ENCODE measurements at places on chromosomes 2 and 18.

GRCh38 chr2:220277445-220277975 lies 650.1 kb downstream of the SLC4A3 start:
- no peak for DNase-seq

- no peak for DNase-seq
These were observed 1491.2 kb downstream of the LRP1B start for GRCh38 chr2:140639628-140640027.

DNA sequence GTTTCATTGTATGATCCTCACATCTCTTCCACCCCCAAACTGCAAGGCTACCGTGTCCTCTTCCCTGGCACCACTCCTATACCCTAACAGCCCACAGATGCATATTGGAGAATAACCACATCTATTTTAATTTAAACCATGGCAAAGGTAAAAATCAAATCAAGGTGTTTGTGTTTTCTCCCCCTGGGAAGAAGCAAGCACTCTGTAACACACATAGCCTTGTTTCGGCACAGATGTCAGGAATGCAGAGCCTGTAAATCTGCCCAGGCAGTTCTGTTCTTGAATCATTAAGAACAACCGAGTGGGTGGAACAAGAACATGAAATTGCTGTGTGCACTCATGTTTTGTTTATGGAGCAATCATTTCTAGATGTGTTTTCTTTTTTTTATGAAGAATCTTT lies 6.8 kb upstream of the COX7A2L start:
- no peak for DNase-seq

DNA sequence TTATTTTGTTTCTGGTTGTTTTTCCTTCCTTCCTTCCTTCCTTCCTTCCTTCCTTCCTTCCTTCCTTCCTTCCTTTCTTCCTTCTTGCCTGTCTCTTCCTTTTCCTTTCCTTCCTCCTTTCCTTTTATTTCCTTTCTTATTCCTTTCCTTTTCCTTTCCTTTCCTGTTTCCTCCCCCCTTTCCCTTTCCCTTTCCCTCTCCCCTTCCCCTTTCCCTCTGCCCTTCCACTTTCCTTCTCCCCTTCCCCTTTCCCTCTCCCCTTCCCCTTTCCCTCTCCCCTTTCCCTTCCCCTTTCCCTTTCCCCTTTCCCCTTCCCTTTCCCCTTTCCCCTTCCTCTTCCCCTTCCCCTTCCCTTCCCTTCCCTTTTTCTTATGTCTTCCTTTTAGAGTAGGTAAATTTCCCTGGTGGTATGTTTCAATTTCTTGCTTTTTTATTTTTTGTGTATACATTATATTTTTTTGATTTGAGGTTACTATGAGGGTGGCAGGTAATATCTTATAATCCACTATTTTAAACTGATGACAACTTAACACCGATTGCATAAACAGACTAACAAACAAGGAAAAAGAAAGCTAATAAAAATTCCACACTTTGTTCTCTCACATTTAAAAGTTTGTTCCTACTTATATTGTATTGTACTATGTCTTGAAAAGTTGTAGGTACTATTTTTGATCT lies 311.0 kb upstream of the FSHR start:
- no peak for DNase-seq

GRCh38 chr2:30702694-30703093 lies 104.6 kb downstream of the CAPN13 start:
- DNase-seq = no peak

DNA sequence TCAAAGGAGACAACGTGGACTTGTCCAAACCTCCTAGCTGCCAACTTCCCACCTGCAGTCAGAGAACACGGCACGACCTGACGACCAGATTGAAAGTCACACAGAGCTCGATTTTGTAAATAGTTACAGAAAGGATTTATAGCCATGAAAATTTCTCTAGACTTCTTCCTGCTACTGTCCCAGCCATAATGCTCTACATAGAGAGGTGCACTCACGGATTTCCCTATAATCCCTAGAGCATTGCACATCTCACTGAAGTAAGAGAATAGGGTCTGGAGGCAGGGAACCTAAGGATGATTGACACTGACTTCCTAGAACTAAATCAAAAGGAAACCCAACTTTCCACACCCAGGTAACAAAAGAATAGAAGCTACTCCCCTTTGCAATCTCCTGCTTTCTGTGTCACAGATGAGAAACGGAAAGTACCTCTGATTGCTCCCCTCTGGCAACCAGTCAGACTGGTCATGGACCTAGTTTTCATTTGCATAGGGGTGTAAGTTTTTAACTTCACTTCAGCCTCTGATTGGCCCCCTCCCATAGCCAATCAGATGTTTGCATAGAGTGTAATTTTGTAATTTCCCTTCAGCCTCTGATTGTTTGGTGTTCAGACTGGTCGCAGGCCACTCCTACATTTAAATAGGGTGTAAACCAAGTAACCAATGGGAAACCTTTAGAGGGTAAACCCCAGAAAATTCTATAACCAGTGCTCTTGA lies 58.6 kb upstream of the FBXO11 start:
- no peak for DNase-seq

DNA sequence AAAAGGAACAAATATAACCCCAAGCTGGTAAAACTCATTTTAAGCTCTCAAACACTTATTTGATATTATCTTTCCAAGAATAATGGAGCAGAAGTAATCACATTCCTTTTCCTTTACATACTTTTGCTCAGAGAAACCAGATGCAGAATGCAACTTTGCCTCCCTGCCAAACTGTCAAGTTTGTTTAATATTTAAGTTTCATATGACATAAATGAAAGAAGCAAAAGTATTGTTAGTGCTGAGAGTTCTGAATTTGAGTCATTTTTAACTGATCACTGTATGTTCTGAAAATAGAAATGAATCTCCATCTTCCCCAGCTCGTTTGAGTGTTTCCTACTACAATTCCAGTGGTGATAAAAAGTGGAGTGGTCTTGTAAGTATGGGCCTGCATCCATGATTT lies 423.4 kb downstream of the PID1 start:
- no peak for DNase-seq

DNA sequence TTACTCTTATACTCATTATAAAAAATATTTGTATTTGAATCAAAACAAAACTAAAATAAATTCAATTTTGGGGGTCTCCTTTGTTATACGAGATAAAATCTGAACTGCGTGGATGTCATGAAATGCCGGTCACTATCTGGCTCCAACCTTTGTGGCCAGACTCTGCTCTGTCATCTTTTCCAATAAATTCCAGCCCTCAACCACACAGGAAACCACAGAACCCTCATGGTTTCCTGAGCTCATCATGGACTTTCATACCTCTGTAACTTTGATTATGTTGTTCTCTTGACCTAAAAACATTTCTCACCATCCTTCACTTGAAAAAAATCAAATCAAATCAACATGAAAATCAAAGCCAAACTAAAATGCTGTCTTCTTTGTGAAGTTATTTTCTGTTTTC lies 724.7 kb downstream of the METTL4 start:
- DNase-seq = no peak

- no peak for DNase-seq
These were observed 2.9 kb upstream of the ADCYAP1 start for GRCh38 chr18:901761-902160.

DNA sequence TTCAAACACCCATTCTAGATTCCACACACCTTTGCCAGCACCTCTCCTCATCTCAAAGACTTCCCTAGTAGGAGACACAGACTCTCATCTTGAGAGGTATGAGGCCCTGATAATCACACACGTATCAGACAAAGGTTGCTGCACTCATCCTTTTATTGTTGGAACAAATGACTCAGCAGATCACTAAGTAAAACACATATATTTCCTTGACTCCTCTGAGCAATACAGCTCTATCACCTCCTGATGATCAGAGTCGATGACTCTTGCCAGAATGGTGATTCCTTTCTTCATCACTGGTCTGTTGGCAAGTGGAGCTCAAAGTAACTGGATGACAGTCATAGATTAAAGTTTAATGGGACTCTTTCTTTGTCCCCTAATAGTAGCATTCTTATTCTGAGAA lies 1049.2 kb upstream of the ZEB2 start:
- DNase-seq = no peak

- DNase-seq = no peak
These were observed 140.0 kb downstream of the ANTXR1 start for GRCh38 chr2:69152847-69153583.

DNA sequence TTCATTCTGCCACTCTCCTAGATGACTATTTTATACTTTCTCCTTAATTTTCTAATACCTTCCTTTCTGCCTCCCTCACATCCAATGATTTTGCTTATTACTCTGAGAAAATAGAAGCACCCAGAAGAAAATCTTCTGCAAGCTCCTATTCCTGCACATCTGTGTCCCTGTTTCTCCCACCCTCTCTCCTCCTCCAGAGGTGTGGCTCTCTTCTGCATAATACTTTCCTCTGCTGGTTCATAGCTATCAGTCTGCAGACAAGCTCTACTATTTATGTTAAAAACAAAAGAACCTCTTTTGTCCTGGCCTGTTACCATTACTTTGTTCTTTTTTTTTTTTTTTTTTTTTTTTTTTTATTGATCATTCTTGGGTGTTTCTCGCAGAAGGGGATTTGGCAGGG lies 34.3 kb downstream of the ACSL3 start:
- no peak for DNase-seq

GRCh38 chr2:161030260-161031063 lies 129.8 kb upstream of the TANK start:
- no peak for DNase-seq

DNA sequence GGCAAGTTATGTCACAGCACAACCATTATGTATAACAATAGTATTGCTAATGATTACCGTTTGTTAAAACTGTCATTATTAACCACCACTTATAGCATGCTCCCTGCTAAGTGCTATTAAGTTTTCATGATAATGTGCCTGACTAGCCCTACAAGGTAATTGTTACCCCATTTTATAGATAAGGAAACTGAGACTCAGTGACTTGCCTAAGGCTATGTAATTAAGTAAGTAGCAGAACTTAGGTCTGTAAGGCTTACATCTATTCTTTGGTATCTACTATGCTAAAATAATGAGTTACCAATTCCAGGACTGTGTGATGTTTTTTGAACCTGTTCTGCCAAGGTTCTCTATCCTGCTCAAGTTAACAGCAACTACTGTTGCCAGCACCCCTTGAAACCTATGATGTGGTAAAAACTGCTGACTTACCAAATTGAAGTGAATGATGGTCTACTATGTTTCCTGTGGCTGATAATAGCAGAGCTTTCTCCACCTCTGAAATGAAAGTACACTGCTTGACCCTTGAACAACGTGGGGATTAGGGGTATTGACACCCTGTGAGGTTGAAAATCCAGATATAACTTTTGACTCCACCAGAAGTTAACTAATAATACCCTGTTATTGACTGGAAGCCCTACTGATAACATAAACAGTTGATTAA lies 18.2 kb downstream of the ACVR2A start:
- no peak for DNase-seq

GRCh38 chr18:21831413-21831831 lies 90.8 kb downstream of the MIB1 start:
- no peak for DNase-seq

GRCh38 chr2:59389240-59389639 lies 1148.1 kb upstream of the FANCL start:
- no peak for DNase-seq

GRCh38 chr2:73341039-73341438 lies 44.6 kb upstream of the ALMS1 start:
- no peak for DNase-seq

- DNase-seq = no peak
These were observed 328 bp upstream of the INHBB start for GRCh38 chr2:120345608-120346007.

DNA sequence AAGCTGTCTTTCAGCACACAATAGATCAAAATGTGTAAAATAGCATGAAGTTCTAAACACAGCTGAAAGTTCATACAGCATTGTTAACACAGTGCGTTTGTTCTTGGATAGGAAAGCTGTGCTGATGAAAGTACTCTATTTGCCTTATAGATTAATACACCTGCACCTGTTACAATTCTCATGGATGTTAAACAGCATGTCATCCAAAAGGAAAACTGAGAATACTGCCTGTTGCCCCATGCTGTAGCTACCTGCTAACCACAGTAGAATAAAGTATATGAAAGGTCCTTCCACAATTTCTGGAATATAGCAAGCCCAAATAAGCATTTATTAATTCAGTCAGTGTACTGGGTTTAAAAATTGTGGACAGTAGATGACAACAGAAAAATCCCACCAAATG lies 166.7 kb upstream of the DTNA start:
- DNase-seq = no peak

- DNase-seq = no peak
These were observed 381.6 kb upstream of the ID2 start for GRCh38 chr2:8300216-8300615.

DNA sequence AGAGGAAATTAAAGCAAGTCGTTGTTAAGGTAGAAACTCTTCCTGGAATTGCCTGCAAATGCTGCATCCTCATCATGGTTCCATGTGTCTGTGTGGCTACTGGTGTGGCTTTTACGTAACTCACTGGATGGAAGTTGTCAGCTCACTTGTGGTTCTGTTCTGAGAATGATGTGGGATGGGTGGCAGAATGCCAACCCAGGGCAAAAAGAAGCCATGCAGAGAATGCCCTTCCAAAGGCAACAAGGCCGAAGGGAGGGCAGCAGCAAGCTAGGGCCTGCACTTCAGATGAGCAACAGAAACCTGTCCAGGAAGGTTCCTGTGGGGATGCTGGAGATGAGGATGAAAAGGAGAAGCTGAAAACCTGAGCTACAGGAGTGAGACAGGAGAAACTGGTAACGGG lies 10.4 kb upstream of the NAPG start:
- no peak for DNase-seq

DNA sequence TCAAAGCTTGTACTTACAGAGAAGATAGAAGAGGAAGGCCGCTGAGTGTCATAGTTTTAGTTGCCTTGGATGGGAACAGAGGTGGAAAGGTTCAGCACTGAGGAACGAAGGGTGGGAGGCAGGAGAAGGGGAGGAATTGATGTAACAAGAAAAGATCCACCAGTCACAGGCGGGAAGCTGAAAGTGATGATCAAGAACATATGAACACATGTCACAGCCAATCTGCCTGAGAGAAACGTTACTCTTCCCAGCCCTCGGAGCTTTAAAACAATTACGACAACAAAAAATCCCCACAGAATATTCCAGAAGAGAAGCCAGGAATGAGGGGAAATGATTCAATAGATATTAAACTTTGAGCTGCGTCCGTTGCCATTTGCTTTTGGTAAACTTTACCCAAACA lies 87.1 kb downstream of the TSHZ1 start:
- no peak for DNase-seq

GRCh38 chr2:102313025-102313424 lies 1.7 kb downstream of the IL1RL1 start:
- DNase-seq = no peak

DNA sequence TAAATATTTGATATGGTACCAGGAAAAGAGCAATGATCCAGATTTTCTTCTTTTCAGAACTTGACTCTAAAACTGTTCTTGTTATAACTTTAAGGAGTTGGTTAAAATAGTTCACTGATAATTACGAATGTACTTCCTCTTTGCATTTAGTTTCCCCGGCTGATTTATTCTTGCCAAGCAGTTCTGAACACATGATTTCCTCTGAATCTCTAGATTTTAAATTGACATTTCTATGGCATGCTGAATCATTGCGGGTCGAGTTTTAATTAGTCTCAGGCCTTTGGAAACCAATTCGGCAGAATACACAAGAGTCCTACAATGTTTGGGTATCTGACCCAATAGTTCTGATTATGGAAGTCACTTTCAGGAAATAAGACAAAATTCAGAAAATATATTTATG lies 37.3 kb upstream of the DNAH7 start:
- no peak for DNase-seq

Measured in activated CD4-positive, alpha-beta memory T cell treated with anti-CD3 and anti-CD28 coated beads, Interleukin-2, amount 10 ng/mL, durations not matched to agents 7 days and 5 days (primary cell).